Breast epithelium (tissue), 4 donors: ENCODE measurements at places on chromosomes 7 and 10. TPM values are rescaled to one million over a fixed set of nuclear protein-coding genes. Genes with fewer than 3 reads are reported as not detected.

The CYP3A7 gene
- total RNA-seq: 1.5 TPM

The WEE2 gene
- not detected for total RNA-seq

The SLC16A12 gene
- 2.6 TPM for total RNA-seq

The OPALIN gene
- total RNA-seq: not detected

The AVL9 gene
- total RNA-seq: 27.7 TPM

DNA sequence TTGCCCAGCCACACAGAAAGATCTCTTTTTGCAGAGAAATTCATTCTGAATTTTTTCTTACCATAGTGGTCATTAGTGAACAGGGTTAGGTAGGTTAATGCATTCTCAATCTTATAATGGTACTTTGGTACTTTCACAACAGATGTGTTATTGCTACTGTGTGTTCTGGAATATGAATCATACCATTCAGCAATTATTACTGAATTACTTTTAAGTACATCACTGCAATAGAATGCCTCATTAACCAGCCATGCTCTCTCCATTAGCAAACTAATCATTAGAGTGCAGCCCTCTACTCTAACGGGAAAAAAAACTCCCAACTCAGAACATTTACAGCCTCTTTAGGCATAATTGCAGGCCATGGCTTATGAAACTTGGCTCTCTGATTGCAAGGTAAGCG lies 102.1 kb downstream of the DOCK4 start:
- H3K4me1 ChIP-seq: peaks cover 4% of the 10 kb centered on the region
- no peak overlapping the region for H3K4me3 ChIP-seq
- no peak overlapping the region for H3K27ac ChIP-seq
- H3K36me3 ChIP-seq: no peaks in the 10 kb centered on the region
- no peaks in the 10 kb centered on the region for H3K27me3 ChIP-seq
- no peak for DNase-seq

DNA sequence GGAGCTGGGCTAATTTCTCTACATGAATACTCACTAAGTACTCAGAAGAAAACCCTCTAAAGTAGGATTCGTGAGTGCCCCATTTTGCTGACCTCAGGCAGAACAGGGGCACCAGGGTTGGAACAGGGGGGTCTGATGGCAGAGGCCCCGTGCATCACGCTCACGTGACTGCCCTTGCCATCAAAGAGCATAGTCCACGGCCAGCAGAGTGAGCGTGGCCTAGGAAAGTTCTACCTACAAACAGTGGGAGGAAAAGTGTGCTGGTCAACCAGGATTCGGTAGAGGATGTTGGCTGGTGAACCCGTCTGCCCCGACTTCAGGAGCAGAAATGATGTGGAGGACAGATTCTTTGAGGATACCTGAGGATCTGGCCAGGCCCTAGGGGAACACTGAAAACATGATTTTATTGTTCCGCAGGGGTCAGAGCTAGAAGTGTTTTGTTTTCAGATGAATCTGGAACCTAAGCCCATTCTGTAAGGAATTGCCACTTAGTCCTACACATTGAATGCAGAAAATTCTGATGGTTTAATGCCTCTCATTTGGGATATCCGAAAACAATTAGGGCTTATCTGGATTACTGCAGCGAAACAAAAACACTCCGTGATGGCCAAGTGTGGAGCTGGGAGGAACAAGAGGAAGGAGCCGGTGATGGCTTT lies 138.8 kb upstream of the SHH start:
- H3K4me3 ChIP-seq: no peak overlapping the region
- no peaks in the 10 kb centered on the region for H3K4me1 ChIP-seq
- no peak for DNase-seq

DNA sequence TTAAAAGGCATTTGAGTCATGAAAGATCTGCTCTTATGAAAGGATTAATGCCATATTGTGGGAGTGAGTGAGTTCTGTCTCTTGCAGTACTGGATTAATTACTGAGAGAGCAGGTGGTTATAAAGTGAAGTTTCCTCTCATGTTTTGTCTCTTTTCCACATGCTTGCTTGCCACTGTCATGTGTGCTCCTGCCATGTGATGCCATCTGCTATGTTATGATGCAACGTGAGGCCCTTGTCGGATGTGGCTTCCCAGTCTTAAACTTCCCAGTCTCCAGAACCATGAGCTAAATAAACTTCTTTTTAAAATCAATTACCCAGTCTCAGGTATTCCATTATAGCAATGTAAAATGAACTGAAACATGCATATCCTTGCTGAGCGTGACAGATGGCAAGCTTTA lies 22.7 kb upstream of the TCTN3 start:
- no peak for DNase-seq
- H3K4me3 ChIP-seq: no peak overlapping the region
- H3K4me1 ChIP-seq: no peaks in the 10 kb centered on the region
- no peaks in the 10 kb centered on the region for H3K36me3 ChIP-seq
- H3K27me3 ChIP-seq: no peaks in the 10 kb centered on the region

DNA sequence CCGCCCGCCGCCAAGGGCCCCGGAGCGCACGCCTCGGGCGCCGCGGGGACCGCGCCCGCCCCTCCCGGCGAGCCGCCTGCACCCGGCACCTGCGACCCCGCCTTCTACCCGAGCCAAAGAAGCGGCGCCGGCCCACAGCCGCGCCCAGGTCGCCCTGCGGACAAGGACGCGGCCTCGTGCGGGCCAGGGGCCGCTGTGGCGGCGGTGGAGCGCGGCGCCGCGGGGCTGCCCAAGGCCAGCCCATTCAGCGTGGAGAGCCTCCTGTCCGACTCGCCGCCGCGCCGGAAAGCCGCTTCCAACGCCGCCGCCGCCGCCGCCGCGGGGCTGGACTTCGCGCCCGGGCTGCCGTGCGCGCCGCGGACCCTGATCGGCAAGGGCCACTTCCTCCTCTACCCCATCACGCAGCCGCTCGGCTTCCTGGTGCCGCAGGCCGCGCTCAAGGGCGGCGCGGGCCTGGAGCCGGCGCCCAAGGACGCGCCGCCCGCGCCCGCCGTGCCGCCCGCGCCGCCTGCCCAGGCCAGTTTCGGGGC lies 3.5 kb downstream of the UNCX start:
- no peaks in the 10 kb centered on the region for H3K36me3 ChIP-seq
- H3K4me1 ChIP-seq: no peaks in the 10 kb centered on the region
- H3K27me3 ChIP-seq: peaks cover 23% of the 10 kb centered on the region
- no peak for DNase-seq

- no peaks in the 10 kb centered on the region for H3K36me3 ChIP-seq
- DNase-seq: no peak
- H3K4me1 ChIP-seq: no peaks in the 10 kb centered on the region
- H3K27me3 ChIP-seq: no peaks in the 10 kb centered on the region
These were observed 96.8 kb downstream of the CDK14 start for GRCh38 chr7:90692947-90693346.

- peak overlapping the region; percentile 89 for H3K27ac ChIP-seq
- H3K4me3 ChIP-seq: peak overlapping the region; percentile 64
- no peak for DNase-seq
These were observed 155.0 kb upstream of the LYZL2 start for GRCh38 chr10:30784524-30784896.

GRCh38 chr10:5643346-5644067 lies 22.9 kb downstream of the ASB13 start:
- H3K27me3 ChIP-seq: no peaks in the 10 kb centered on the region
- peaks cover 10% of the 10 kb centered on the region for H3K36me3 ChIP-seq
- DNase-seq: no peak
- no peak overlapping the region for H3K4me3 ChIP-seq

GRCh38 chr7:76108540-76109233 lies 60.8 kb downstream of the MDH2 start:
- H3K4me1 ChIP-seq: no peaks in the 10 kb centered on the region
- H3K4me3 ChIP-seq: peak overlapping the region; percentile 12
- no peaks in the 10 kb centered on the region for H3K36me3 ChIP-seq
- H3K27me3 ChIP-seq: no peaks in the 10 kb centered on the region
- peak overlapping the region; percentile 79 for H3K27ac ChIP-seq
- peak; percentile 67 for DNase-seq

DNA sequence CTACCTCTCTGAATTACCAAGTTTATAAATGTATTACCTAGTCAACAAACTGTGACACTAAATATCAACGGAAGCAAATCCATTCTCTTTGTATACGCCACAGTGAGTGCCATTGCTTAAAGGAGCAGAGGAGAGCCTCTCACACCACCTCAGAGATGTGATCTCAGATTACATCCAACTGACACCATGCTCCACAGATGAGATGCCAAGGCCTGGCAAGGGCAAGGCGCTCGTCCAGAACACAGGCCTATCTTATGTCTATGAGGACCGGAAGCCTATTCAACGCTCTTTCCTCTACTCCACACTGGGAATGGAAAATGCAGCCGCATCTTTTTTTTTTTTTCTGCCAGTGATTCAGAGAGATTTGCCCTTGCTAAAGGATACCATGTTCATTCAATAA lies 11.4 kb downstream of the PDIA4 start:
- H3K4me3 ChIP-seq: no peak overlapping the region
- no peaks in the 10 kb centered on the region for H3K4me1 ChIP-seq
- DNase-seq: no peak
- no peak overlapping the region for H3K27ac ChIP-seq

DNA sequence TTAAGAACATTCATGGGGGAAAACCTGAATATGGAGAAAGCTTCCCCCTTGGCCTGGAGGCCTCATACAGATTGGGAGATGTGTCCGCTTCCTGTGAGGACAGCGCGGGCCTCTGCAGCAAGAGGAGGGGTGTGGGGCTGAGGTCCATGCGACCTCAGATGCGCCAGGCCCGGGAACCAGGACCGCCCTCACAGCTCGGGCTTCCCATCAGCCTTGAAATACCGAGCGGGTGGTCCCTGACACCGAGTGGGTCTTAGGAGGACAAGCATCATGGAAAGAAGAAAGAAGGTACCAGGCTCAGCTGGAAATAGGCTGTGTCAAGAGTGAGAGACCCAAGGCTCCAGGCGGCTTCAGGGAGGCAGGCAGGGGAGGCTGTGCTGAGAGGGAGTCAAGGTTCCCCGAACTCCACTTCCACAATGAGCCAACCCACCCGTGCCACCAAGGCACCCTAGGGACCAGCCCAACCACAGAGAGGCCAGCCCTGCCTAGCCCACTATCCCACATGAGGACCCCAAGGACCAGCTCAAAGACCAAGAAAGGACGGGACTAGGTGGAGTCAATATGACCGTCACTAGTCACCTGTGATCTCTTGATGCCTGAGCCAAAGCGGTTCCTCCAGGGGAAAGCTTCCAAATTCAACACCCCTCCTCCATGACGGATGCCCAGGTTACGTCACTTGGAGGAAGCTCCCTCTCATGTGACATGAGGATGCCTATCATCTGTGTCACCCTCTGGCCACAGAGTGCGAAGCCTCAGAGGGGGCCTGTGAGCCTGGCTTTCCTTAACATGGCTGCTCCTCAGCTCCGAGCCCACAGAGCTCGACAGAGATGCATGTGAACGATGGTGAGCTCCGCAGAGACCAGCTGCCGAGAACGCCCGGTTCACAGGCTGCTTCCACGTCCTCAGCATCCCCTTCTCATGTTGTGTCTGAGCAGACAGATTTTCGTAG lies 103.7 kb downstream of the TCERG1L start:
- no peak overlapping the region for H3K4me3 ChIP-seq
- H3K4me1 ChIP-seq: no peaks in the 10 kb centered on the region
- peak; percentile 41 for DNase-seq
- H3K36me3 ChIP-seq: no peaks in the 10 kb centered on the region
- H3K27ac ChIP-seq: no peak overlapping the region

GRCh38 chr7:100722480-100723212 lies 2.4 kb downstream of the EPO start:
- no peak overlapping the region for H3K27ac ChIP-seq
- H3K4me1 ChIP-seq: no peaks in the 10 kb centered on the region
- peaks cover 27% of the 10 kb centered on the region for H3K27me3 ChIP-seq
- no peak overlapping the region for H3K4me3 ChIP-seq
- H3K36me3 ChIP-seq: no peaks in the 10 kb centered on the region

GRCh38 chr7:140857048-140857447 lies 67.7 kb downstream of the BRAF start:
- no peaks in the 10 kb centered on the region for H3K4me1 ChIP-seq
- no peak for DNase-seq
- no peaks in the 10 kb centered on the region for H3K27me3 ChIP-seq
- H3K4me3 ChIP-seq: no peak overlapping the region
- no peak overlapping the region for H3K27ac ChIP-seq

- no peak overlapping the region for H3K27ac ChIP-seq
- no peaks in the 10 kb centered on the region for H3K27me3 ChIP-seq
- DNase-seq: no peak
- H3K36me3 ChIP-seq: no peaks in the 10 kb centered on the region
- no peak overlapping the region for H3K4me3 ChIP-seq
- H3K4me1 ChIP-seq: no peaks in the 10 kb centered on the region
These were observed 140.2 kb upstream of the FRMD4A start for GRCh38 chr10:14470920-14471319.

GRCh38 chr7:114941692-114942091 lies 19.8 kb downstream of the MDFIC start:
- no peak overlapping the region for H3K4me3 ChIP-seq
- H3K27ac ChIP-seq: no peak overlapping the region
- no peaks in the 10 kb centered on the region for H3K4me1 ChIP-seq
- DNase-seq: no peak

- H3K4me3 ChIP-seq: no peak overlapping the region
- no peak for DNase-seq
- H3K27ac ChIP-seq: no peak overlapping the region
- H3K4me1 ChIP-seq: no peaks in the 10 kb centered on the region
- no peaks in the 10 kb centered on the region for H3K27me3 ChIP-seq
These were observed 107.3 kb downstream of the LRRN3 start for GRCh38 chr7:111198255-111198654.

DNA sequence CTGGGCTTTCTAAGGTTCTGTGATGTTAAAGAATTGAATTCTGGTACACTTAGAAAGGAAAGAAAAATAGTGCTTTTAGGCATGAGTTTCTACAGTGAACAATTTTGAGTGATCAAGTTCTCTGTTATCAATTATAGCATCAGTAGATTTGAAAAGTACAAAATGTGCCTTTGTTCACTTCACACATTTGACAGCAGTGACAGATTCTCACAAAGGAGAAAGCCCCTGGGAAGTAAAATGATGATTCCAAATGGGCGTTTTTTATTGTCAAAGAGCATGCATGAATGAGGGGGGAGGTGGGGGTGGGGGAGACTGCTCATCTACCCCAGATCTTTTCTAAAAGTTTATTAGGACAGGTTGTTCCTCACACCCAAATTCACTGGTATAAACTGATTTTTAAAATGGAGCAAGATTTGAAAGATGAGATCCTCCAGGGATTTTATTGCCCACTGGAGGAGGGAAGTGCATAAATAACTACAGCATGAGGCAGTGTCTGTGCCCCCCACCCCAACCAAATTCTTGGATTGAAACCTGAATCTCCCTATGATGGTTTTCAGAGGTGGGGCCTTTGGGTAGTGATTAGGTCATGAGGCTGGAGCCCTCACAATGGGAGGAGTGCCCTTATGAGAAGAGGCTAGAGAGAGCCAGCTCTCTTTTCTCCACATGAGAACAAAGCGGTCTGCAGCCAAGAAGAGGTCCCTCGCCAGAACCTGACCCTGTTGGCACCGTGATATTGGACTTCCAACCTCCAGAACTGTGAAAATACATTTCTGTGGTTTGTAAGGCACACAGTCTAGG lies 79.5 kb downstream of the AOAH start:
- H3K27ac ChIP-seq: no peak overlapping the region
- DNase-seq: no peak
- H3K36me3 ChIP-seq: no peaks in the 10 kb centered on the region
